GM12891 (cell line): ENCODE measurements at places on chromosomes 6 and 20.
A peak's percentile ranks its signal among the peaks of the same experiment; 100 is the strongest.

GRCh38 chr6:167547751-167548150, 222.9 kb downstream of the TTLL2 start:
- no peak for DNase-seq

DNA sequence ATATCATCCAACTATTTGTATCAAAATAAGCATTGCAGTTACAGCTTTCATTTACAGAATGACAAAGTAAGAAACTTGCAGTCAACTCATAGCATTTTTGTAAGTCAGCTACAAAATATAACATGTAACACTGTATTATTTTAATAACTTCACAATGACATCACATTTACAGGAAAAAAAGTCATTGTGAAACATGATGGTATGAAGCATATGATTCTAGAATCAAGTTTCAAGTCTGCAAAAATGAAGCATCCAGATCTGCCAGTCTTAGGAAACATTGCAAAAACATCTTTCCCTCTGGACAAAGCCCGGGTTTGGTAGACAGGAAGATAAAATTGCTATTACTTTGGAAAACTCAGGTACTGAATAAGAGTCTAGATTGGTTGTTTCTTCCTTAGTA, 263.9 kb upstream of the NT5E start:
- DNase-seq: no peak

GRCh38 chr20:46117704-46118467, at the start of gene CD40:
CD40 (plus strand) TSS chr20:46118314; CDS start chr20:46118344, 30 bp downstream.
- peak; percentile 86 for DNase-seq

GRCh38 chr6:73637404-73637803, 16.4 kb downstream of the SLC17A5 start:
- DNase-seq: no peak

DNA sequence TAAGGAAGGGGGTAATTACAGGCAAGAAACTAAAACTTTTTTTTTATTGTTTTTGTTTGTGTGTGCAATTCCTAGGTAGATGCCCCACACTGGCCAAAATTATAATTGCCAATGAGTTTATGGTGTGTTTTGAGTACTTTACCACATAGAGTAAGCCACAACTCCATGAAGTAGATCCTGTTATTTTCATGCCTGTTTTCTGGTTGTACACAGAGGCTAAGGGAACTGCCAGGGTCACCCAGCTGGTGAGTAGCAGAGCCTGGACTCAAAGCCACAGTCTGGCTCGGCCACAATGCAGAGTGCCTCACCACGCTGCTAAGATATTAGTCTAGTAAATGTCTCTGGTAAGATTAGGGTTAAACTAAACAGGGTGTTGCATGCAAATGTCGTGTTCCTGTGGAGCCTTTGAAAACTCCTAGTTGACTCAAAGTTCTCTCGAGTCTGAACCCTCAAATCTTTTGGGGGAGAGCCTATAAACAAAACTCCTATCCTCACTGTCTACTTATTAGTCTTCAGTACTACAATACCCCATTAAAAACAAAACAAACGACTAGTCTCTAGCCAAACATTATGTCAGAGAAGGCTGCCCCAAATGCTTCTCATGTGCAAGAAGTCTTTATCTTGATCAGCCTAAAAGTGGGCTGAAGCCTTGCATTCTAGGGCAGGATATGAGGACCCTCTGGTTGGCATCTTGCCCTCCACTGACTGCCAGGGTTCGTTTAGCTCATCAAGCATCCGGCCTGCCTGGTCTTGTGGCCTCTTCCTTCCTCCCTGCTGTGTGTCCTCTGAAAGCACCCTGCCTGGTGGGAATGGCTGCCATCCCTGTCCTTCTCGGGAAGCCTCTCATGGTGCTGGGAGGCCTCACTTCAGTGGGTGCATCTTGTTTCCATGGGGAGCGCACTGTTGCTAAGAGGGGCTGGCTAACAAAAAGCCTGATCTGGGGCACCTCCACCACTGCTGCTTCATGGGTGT, 4.2 kb downstream of the DUSP22 start:
- no peak for DNase-seq

DNA sequence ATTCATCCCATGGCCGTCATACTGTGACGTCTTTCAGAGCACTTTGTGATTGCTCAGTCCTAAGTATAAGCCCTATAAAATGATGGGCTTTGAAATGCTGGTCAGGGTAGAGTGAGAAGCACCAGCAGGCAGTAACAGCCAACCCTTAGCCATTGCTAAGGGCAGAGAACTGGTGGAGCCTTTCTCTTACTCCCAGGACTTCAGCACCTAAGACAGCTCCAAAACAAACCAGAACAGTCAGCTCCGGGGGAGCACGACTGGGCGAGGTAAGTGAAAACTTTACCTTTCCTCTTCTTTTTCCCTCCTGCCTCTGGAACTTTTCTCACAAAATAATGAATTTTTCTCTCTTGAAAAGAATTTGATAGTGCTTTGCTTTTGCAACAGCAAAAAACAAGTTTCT, at the start of gene VIP:
Gene VIP, plus strand, starts transcription at position 104 of the 400 bp plus-strand sequence. CDS start 1,381 bp downstream, outside the sequence.
- no peak for DNase-seq

DNA sequence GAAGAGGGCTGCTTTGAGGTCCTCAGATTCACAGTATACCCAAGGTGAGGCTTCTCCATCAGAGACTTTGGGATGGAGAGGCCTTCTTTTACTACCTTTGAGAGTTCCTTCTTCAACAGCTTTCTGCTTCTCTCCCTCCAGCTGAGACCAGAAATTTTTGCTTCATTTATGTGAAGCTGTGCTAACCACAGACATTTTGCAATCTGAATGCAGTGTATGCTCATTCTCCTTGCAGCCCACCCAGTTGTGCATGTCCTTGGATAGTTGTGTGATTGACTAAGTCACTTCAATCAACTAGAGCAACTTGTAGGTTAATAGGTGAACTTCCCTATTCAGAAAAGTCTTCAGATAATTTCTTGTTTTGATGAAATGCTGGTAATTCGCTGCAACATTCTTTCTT, 20.1 kb downstream of the DCBLD1 start:
- DNase-seq: no peak

GRCh38 chr6:14889188-14889587, 356.7 kb upstream of the JARID2 start:
- DNase-seq: no peak

DNA sequence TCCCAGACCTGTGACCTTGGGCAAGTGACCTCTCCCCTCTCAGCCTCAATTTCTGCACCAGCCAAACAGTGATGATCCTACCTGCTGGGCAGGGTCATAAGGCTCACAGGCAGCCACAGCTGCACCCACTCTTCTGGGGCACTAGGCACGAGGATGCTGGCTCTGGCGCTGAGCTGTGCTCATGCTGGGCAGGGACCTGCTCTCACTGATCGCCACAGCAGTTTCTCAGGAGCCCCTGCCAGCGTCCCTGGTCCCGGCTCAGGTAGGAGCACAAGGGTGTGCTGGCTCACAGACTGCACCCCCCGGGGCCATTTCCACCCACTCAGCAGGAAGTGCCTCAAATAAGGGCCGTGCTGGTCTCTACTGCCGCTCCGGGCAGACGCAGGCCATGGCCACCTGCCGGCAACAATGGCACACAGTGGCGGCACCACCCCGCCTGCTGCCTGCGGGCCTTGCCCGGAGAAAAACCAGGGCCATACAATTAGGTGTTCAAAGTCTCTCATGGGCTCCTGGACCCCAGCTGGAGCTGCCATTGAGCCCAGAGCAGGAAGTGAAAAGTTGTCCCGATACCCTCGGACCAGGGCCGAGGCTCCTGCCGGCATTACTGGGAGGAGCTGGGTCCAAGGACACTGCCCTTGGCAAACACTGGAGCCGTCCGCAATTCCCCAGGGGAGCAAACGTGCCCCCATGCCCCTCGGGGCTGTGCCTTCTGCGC, 4.6 kb upstream of the CABLES2 start:
- DNase-seq: no peak

DNA sequence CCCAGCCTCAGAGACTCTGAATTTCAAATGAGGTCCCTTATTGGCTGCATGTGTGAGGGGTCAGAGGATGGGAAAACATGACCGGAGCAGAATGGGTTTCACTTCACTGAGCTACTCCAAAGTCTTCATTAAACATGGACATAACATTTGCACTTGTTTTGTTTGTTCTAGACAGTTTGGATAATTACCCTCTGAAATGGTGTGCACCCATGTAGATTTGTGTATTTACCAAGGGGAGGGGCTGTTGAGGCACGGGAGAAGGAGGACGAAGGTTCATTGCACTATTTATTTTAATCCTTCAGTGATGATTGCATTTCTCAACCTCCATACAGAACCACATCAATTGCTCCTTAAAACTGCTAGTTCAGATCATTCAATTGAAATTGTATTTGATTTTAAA, 364.2 kb downstream of the TFAP2B start:
- no peak for DNase-seq

GRCh38 chr6:139882977-139883728, 508.7 kb upstream of the CITED2 start:
- DNase-seq: no peak

- no peak for DNase-seq
These were observed 7.4 kb downstream of the SLC12A5 start for GRCh38 chr20:46036370-46036769.

DNA sequence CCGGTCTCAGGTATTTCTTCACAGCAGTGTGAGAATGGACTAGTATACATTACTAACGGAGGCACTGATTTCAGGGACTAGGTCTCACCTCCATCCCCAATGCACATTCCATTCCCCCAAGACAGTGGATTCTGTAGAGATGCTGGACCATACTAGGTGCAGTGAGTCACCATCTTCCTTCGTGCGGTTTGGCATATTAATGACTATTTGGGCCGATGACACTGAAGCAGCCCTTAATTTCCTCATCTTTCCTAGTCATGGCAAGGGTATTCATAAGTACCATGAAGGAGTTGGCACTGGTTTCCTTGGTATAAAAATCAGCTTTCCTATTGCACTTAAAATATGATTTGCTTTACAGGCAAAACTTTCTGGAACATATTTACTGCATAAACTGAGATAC, 121.4 kb upstream of the TRAF3IP2 start:
- no peak for DNase-seq
